NCI-H1092 treated with DMSO at 0.1 percent for 48 hours (cell line): ENCODE measurements at places on chromosomes 11 and 22.

DNA sequence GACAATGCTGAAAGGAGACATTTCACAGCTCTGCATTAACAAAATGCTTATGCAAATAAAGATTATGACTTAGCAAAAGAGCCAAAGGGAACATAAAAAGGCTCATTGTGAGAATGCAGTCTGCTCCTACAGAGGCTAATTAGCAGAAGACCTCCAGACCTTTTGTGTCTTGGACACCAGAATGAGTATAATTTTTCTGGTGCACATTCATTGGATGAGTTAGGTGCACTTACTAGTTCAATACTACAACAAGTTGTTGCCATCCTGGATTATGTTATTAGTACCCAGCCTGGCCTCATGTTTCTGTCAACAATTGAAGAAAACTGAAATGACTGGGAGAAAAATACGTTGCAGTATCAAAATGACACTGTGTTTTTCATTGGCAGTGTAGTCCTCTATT is 613.2 kb upstream of the CHORDC1 start:
- DNase-seq = no peak

DNA sequence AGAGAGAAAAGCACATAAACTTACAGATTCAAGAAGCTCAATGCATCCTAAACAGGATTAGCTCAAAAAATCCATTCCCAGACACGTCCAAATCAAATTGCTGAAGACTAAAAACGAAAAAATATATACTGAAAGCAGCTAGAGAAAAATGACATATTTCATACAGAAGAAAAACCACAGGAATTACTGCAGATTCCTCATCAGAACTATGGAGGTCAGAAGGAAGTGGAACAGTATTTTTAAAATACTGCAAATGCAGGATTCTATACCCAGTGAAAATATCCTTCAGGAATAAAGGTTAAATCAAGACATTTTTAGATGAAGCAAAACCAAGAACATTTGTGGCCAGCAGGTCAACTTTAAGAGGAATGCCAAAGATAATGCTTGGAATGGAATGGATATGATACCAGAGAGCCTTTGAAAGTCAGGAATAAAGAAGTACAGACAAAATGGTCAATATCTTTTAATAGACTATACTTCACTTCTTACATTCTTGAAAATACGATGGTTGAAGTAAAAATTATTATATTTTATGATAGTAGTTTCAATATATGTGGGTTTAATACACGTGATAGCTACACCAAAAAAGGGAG is 352.9 kb downstream of the CTTN start:
- DNase-seq = peak; percentile 38

DNA sequence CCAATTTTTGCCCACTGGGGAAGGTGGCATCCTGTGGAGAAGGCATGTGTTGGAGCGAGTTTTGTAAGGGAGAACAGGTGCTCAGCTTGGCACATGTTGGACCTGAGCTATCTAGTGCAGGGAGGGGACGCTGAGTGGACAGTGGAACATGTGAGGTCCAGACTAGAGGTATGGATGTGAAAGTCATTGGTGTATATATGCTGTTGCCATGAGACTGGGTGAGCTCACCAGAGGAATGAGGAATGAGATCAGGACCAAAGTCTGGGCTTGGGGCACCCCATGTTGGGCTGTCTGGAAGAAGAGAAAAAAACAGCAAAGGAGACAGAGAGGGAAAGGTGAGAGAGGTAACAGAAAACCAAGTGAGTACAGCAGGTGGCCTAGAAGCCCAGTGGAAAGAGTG is 12.3 kb upstream of the SYT7 start:
- no peak for DNase-seq

GRCh38 chr22:47354668-47355387 is 592.4 kb downstream of the TBC1D22A start:
- no peak for DNase-seq

DNA sequence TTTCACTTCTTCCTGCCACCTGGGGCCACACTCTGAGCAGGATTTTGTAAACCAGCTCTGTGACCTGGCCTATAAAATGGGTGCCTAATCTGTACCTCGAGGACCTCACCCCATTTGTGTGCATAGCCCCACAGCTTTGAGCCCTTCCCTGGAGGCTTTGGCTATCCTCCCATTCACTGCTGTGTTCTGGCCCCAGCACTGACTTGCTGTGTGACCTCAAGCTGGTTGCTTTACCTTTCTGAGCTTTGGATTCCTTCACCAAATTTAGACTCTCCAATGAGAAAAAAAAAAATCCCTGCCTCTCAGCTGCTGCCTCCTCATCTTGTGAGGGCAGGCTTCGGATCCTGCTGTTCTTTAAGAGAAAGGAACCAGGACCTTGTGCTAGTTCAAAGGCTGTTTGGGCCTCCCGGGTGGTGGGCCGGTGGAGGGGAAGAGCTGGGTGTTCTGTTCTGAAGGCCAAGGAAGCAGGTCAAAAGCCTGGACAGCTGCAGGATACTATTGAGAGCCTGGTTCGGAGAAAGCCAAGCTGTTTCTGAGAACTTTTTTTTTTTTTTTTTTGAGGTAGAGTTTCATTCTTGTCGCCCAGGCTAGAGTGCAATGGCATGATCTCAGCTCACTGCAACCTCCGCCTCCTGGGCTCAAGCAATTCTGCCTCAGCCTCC is 1.1 kb upstream of the PYGM start:
- no peak for DNase-seq

- peak; percentile 70 for DNase-seq
Measured at GRCh38 chr22:23849009-23850006, 8.4 kb upstream of the SLC2A11 start.

GRCh38 chr22:49871482-49871881 is 17.8 kb downstream of the ZBED4 start:
- no peak for DNase-seq

DNA sequence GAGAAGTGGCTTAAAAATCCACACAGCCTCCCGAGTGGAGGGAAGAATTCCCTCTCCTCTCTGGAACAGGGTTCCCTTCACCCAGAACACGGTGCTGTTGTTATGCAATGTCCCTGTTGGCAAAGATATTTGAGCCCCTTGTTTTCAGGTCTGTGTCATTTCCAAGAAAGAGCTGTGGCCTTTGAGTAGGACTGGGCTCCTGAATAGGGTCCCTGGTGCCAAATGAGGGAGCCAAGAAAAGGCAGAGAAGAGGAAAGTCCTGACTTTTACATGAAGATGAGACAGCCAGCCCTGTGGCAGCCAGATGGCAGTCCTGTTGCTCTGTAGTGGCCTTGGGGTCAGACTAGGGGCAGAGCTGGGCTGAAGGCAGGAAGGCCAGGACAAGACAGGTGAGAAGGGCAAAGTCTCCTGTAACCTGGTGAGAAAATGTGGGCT is 51.2 kb upstream of the ELF5 start:
- no peak for DNase-seq

DNA sequence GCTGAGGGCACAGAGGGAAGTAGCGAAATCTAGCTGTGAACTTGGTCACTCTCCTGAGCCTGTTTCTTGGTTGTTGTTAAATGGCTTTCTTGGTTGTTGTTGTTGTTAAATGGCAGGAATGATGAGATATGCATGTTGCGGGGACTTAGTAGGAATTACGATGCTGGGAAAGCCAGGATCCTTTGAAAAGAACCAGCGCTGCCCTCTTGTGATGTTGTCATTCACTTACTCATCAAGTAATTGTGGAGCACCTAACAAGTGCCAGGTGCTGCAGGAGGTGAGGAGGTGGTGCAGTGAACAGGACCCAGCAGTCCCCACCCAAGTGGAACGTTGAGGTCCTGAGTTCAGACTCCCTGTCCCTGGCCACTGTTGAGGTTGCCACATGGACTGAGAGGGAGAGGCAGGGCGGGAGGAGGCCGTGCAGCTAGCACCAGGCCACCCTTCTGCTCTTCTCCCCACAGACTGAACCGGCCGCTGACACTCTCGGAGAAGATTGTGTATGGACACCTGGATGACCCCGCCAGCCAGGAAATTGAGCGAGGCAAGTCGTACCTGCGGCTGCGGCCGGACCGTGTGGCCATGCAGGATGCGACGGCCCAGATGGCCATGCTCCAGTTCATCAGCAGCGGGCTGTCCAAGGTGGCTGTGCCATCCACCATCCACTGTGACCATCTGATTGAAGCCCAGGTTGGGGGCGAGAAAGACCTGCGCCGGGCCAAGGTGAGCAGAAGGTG is 36.8 kb downstream of the POLR3H start:
- DNase-seq = no peak

GRCh38 chr11:90908074-90908473 is 685.2 kb upstream of the CHORDC1 start:
- no peak for DNase-seq

DNA sequence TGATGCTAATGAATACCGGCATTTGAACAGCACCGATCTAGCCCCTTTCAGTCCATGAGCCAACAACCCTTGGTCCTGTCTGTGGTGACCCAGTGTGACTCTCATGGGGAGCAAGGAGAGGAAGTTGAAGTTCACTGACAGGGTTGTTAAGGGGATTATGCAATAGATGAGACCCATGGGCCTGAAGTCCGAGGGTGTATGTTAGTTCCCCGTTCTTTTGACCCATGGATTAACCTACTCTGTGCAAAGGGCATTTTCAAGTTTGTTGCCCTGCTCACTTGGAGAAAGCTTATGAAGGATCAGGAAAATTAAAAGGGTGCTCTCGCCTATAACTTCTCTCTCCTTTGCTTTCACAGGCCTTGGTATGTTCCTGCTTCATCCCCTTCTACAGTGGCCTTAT is 4.9 kb downstream of the PNPLA3 start:
- DNase-seq = no peak

DNA sequence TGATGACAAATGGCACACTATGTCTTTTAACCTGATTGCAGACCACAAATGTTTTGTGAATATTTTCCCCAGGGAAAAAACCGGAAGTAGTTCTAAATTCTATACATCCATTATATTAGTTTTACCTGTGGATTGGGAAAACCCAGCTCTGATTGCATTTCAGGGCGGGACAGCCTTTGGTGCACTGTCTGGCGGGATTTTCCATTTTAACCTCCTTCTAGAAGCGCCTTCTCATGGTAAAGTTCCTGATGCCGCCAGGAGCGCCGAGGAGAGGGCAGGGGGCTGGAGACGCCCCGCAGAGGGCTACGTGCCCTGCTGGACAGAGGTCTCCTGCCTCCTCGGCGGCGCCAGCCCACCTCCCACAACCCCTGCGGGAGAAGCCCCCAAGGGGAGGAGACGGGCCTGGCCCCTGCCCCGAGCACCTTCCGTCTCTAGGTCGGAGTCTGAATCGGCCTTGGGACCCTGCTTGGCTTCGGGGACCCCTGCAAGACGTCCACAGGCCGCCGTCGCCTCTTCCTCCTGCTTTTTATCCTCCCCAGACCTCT is 1.2 kb upstream of the P2RX6 start:
- DNase-seq = no peak

GRCh38 chr11:126963115-126963514 is 37.5 kb downstream of the KIRREL3 start:
- DNase-seq = no peak

DNA sequence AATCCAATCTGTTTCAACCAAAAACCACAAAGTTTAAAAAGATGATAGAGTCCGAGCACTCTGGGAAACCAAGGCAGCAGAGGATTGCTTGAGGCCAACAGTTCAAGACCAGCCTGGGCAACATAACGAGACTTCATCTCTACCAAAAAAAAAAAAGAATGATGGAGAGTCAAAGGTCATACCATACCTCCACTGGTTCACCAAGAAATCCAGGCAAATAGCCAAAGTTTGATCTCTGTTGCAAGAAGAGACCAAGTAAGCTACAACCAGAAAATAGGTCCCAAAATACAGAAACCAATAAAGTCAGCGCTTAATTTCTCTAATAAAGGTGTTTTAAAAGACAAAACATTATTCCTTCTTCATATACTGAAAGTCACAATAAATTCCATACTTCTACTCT is 13.1 kb downstream of the FAM168A start:
- no peak for DNase-seq

- DNase-seq = no peak
Measured at GRCh38 chr11:64994318-64994717, 2.5 kb downstream of the BATF2 start.

DNA sequence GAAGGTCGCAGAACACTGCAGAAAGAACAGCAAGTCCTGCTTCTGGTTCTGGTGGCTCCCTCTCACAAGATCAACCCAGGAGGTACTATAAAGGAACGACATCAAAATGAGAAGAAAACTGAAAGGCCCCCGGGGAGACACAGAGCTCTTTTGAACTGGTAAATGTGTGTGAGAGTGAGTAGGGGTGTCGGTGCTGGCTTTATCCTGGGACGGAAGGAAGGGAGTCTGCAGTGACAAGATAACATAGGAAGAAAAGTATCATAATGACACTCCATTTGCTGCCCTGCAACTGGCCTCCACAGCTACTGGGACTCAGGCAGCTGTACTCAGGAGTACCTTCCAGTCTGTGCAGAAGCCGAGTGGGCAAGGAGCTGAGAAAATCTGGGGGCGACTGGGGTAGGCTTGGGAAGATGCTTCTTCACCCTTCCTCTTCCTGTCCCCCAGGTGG is 60.9 kb downstream of the ENTHD1 start:
- DNase-seq = no peak

GRCh38 chr11:15969281-15969680 is 387.1 kb downstream of the SOX6 start:
- DNase-seq = no peak

GRCh38 chr11:94727819-94728218 is 40.3 kb upstream of the AMOTL1 start:
- DNase-seq = no peak

- DNase-seq = no peak
Measured at GRCh38 chr11:121453589-121454299, 977 bp upstream of the SORL1-AS1 start.

DNA sequence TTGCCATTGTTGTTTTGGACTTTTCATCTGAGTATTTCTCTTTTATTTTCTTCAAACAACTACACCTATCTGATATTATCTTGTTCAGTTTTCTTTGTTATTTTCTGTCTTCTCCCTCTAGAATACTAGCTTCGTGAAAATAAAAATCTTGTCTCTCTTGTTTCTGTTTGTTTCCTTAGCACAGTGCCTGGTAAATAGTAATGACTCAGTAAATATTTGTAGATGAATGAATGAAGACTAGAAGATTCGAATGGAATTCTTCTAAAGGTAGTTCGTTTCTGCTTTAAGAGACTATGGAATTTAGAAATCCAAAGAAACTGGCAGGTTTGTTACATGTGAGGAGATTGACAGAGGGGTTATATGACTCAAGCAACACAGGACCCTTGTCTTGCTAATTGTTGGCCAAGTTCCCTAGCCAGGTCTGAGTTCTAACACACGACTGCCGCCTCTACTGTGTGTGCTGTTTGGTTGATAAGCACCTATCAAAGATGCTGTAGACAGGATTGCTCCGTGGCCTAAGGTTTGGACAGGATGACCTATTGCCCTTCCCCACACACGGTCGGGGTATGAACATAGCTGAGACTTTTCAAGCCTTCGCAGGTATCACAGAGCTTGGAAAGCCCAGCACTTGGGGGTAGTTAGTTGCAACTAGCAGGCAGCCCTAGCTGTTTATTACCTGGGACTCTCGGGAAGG is 831 bp upstream of the TMEM135 start:
- peak; percentile 54 for DNase-seq

GRCh38 chr11:12358302-12359188 is 18.8 kb upstream of the PARVA start:
- DNase-seq = no peak

GRCh38 chr11:118763041-118763440 is 27.9 kb downstream of the DDX6 start:
- no peak for DNase-seq

DNA sequence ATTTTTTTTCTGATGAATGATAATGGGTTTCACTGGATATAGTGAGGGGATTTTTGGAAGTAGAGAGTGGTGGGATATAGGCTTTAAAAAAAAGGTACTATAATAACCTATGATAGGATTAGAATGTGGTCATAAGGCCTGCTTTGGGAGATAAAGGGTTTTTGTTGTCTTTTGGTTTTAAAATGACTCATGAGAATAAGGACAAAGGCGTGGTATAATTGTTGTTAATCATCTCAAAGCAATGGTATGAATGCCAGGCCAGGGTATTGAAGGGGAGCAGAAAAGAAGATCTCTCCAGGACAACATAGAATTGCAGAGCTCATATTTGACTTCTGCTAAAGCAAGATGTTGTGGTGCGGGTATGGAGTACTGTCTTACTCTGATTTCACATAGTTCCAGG is 579.4 kb downstream of the JRKL start:
- no peak for DNase-seq
